ENCODE measurements at places on chromosomes 1 and 21.

DNA sequence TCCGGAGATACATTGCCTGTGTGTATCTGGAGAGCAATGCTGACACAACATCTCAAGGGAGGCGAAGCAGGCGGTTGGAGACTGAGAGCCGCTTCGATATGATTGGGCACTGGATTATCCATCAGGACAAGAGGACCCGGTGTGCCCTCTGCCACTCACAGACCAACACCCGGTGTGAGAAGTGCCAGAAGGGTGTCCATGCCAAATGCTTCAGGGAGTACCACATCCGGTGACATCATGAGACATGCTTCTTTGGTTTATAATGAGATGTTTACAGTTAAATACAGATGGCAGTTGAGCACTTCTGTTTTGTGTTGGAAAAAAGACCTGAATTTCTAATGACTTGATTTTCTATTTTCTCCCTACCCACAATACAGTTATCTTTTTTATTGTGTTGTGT lies 12.1 kb downstream of the PGBD2 start:
- no peak for DNase-seq

DNA sequence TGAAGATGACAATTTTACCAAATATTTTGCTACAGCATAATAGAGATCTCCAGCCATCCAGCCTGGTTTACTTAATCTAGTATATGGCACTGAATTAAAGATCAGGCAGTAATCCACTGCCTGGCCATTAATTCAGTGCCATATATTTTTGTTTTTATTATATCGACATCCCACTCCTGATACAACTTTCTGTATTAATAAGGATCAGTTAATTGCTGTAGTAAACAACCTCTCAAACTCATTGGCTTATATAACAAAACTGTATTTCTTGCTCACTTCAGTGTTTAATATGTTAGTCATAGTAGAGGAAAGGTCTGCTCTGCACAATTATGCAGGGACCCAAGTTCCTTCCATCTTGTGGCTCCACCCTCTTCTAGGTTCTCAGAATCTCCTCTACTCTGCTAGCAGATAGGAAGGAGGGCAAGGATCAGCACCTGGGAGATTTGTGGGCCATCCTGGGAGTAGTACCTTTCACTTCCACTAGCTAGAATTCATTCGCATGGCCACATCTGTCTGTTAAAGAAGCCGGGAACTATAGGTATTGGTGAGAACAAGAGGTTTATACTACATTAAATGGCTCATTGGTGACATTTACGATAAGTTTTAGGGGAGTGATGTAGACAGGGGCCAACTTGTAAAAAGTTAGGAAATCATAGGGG lies 3.6 kb upstream of the ZDHHC18 start:
- DNase-seq: no peak

DNA sequence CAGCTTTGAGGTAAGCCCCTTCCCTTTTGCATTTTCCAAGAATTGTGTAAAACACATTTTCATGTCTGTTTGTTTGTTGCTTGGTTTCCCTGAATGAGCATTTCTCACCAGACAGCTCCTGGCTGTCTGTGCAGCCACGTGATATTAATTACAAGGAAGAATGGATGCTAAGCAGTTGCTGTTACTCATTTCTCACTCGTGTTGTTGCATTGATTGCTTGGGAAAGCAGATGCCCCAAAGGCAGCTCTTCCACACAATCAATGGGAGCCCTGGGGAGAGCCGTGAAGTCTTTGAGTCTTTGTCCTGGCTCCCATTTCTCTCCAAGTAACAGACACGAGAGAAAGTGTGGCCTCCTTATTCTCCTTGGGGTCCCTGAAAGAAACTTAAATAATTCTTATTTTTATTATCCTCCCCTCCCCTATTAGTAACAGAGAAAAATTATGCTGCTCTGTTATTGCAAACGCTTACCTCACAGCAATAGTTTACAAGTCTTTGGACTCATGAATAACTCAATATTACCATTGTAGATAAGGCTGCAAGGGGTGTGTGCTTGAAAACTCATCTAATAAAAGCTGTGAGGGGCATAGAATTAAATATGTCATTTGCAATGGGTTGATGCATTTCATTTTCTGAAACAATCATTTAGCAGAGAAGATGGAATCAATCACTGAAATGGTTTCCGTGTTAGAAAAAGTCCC lies 127.7 kb upstream of the CAMK1G start:
- DNase-seq: no peak

- no peak for DNase-seq
Measured at GRCh38 chr1:169099561-169099960, 6.9 kb upstream of the ATP1B1 start.

DNA sequence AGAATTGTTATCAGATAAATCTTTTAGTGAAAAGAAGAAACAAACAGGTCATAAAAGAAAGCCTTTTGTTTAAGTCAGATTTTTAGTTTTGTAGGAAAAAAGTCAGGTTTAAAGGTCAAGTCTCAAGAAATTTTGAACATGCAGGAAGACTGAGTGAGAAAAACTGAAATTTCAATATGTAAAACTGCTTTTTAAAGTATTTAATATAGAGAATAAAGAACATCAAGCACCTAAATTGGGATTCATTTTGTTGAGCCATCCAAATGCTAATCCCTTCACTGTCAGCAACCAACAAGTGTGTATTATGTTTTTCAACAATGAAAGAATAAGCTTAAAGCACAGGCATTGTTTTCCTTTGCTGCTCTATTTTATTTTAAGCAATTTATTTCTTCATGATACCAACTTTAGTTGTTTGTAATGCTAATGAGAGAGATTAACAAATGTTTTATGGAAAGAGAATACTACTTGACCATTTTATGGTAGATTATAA lies 114.9 kb upstream of the SERTAD4 start:
- no peak for DNase-seq

DNA sequence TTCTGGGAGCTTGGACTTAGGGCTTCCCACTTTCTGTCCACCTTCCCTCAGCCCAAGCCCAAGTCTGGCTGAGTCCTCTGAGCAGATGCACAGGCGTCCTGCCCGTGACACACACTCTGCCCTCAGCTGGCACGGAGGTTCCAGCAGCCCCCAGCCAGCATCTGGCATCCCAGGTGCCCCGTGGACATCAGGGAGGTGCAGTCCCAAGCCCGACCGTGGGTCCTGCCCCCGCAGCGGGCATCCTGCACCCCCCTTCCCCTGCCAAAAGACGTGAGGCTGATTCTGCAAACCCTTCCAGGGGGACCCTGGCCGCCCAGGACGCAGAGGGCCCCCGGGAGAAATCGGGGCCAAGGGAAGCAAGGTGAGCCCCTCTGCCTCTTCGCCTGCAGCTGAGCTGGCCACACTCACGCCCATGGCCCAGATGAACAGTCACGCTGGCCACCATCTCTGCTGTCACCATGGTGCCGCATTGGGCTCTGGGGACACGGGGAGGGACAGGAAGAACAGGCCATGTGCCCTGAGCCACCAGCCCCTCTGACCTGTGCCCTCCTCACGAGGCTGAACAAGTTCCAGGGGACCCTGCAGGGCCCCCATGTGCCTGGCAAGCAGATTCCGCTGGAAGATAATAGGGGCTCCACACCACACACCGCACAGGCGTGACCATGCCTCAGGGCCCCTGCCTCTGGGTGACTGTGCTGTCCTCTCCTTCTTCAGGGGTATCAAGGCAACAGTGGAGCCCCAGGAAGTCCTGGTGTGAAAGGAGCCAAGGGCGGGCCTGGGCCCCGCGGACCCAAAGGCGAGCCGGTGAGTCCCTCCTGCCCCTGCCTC lies 20.6 kb downstream of the COL6A2 start:
- DNase-seq: no peak

DNA sequence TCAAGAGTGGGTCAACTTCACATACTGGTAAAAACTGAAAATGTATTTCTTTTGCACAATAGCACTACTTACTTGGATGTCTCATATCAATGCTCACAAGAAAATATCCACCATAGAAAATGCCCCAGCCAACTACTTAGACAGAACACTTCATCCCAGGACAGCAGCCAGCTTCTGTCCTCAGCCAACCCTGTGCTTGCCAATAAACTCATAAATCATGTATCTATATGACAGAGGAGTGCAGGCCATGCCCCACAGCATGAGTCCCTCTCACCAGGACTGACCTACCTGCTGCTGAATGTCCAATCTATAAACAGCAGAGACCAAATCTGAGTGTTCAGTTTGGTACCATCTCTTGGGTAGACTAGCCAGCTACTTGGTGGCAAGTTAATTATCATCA lies 179.3 kb downstream of the OMA1 start:
- no peak for DNase-seq

GRCh38 chr21:14757533-14758327 lies 211.6 kb upstream of the SAMSN1 start:
- DNase-seq: no peak

- peak; percentile 2 for DNase-seq
Measured at GRCh38 chr1:26788836-26789611, 1.3 kb downstream of the PIGV start.

DNA sequence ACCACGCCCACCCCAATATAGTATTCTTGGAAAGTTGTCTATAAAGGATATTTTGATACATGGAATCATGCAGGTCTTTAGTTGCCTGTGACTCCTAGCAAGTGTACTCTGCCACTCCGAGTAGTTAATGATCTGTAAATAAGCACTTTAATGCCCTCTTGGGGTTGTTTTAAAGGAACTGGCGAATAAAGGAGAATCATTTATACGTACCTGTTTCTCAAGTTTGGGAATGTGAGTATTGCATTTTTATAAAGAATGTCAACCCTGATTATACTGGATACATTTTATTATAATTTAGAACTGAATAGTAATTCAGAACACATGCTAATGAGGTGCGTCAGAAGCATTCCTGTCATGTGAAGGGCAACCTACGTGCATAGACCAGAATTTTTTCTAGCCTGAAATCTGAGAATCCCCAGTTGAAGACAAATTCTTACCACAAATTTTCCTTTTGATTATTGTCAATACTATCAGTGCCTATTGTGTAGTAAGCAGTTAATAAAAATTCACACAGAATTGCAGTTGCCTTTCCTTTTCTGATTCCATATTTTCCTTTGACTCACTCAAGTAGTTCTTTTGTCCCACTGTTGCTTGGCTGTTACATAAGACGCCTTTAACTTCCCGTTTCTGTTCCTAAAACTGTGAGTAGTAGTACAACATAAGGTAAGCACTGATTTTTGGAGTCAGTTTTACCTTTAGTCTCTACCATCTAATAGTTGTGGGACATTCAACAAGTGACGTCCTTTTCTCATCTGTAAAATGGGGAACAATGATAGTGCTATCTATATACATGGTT lies 5.1 kb downstream of the AHCYL1 start:
- DNase-seq: no peak

DNA sequence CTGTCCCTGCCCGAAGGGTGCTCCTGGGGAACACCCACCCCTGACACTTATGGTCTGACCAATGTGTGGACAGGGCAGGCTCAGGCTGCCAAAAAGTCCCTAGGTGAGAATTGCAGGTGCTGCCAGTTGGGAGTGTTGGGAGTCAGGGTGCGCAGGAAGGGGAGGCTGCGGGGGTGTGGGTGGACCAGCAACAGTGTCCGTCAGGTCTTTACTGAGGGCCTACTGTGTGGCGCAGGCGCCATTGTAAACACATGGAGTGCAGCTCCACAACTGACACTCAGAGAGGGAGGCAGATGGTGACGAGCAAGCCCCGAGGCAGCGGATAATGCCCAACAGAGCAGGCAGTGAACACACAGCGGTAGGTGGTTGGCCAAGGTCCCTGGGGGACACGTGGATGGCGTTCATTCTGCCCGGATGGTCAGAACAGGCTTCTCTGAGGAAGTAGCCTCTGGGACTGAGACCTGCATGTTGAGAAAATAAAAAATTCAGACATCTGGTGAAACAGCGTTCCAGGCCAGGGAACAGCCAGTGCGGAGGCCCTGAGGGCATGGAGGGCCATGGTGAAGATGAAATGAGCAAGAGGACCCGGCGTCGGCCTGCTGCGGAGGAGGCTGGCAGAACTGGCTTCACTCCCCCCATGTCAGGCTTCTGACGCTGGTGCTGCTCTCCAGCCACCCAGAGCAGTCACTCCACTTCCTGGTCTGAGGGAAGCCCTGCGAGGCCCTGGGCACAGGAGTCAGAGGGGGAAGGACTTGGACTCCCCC lies 136.2 kb upstream of the ZBTB40 start:
- DNase-seq: no peak

DNA sequence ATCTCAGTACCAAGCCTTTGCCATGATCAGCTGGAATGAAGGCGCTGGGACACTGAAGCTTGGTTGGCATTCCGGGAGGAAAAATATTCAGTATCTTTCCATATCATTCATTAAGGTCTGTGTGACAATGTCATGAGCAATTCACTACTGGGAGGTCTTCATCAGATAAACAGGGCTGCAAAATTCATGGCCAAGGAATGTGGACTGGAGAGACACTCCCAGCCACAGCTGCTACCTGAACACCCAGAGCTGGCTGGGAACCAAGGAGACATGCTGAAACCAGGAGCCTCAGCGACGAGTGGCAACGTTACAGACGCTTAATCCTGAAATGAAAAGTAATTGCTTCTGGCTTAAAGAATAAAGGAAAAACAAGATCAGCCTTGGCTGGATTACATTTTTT lies 30.6 kb upstream of the DDAH1 start:
- no peak for DNase-seq

DNA sequence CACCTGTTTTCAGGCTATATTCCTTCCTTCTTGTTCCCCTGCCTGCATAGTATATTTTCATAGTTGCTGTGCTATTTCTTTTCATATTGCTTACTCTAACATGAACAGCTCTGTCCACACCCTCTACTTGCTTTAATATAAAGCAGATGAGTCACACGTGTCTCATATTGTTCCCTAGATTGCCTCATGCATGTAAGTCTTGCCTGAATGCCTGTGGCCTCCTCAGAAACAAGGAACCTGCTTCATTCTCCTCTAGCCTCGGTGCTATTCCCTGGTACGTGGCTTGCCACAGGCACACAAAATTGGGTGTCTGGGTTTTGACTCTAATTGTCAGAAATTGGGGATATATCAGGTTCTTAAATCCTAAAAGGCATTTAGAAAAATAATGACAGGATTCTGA lies 16.5 kb upstream of the PKP1 start:
- DNase-seq: no peak

DNA sequence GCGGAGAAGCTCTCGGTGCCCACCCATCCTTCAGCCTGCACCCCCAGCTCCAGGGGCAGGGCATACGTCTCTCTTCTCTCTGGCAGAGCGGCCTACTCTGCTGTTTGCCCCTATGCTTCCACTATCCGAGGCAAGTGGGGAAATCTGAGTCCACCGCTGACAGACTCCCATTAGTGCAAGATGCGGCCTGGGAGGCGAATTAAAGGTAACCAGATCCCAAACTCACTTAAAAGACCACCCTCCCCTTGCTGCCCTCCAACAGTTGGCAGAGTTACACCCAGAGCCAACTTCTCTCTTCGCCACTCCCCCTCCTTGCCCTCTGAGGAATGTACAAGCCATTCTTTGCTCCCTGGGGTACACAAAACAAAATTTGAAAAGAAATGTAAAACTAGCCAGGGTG lies 6.4 kb downstream of the FOXD3 start:
- DNase-seq: no peak

- no peak for DNase-seq
Measured at GRCh38 chr1:208641579-208642280, 397.5 kb upstream of the PLXNA2 start.
